Amygdala (tissue), 56 donors: ENCODE measurements at places on chromosomes 1 and 21.

DNA sequence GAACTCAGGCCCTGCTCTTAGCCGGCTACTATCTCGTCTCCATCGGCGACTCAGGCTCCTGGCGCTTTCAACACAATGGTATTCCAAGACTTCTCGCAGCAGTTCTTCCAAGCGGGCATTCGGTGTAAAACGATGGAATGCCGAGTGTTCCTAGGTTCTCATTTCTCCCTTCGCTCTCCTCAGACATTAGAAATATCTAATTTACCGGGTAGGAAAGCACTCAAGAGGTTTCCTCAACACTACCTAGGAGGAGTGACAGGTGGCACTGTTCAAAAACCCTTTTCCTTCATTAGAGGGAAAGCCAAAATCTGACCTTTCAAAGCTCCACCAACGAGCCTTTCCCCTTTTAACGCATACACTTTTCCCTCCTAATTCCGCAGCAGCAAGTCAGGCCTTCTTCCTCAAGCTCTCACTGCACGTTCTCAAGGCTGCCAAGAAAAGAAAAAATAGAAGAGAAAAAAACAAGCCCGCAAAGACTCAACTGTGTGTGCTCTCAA lies 601 bp downstream of the UBE2G2 start:
- no peak for DNase-seq

GRCh38 chr1:35656148-35656862 lies 15.0 kb upstream of the PSMB2 start:
- no peak for DNase-seq

DNA sequence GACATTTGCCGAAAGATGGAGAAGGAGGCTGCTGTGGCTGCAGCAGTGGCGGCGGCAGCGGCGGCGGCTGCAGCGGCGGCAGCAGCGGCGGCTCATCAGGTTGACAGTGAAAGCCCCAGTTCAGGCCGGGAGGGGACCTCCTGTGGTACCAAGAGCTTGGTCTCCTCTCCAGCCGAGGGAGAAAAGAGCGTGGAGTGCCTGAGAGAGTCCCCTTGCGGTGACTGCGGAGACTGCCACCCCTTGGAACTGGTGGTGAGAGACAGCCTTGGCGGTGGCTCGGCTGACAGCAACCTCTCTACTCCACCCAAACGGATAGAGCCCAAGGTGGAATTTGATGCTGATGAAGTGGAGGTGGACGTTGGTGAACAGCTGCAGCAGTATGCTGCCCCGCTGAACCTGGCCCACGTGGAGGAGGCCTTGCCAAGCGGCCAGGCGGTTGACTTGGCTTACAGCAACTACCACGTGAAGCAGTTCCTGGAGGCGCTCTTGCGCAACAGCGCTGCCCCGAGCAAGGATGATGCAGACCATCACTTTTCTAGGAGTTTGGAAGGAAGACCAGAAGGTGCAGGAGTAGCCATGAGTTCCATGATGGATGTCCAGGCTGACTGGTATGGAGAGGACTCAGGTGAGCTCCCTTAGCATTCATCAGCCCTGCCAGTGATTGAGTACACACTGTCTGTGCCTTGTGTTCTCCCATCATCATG lies 6.3 kb downstream of the ZBTB8B start:
- DNase-seq = no peak

GRCh38 chr1:11138952-11139351 lies 39.3 kb upstream of the EXOSC10 start:
- DNase-seq = no peak

GRCh38 chr21:14677639-14678179 lies 131.6 kb upstream of the SAMSN1 start:
- DNase-seq = no peak

GRCh38 chr1:32918179-32918578 lies 17.0 kb upstream of the TMEM54 start:
- no peak for DNase-seq
